ENCODE measurements at places on chromosomes 3 and 15.

DNA sequence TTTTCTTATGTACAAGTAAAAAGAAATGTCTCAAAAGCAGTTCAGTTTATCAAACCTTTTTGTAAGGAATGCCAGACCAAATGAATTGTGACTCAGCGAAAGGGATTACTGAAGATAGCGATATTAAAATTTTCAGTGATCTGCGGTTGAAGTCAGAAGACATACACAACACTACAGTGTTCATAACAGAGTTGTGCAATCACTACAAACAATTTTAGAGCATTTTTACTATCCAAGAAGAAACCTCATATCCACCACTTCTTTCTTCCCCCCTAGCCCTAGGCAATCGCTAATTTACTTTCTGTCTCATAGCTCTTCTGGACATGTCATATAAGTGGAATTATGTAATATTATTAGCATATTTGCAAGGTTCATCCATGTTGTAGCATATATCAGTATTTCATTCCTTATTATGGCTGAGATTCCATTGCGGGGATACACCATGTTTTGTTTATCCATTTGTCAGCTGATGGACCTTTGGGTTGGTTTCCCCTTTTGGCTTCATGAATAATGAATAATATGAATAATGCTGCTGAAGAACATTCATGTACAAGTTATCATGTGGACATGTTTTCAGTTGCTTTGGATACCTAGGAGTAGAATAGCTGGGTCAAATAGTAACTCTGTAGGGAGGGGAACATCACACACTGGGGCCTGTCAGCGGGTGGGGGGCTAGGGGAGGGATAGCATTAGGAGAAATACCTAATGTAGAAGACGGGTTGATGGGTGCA is 23.6 kb upstream of the ALPK3 start:
- DNase-seq = no peak

DNA sequence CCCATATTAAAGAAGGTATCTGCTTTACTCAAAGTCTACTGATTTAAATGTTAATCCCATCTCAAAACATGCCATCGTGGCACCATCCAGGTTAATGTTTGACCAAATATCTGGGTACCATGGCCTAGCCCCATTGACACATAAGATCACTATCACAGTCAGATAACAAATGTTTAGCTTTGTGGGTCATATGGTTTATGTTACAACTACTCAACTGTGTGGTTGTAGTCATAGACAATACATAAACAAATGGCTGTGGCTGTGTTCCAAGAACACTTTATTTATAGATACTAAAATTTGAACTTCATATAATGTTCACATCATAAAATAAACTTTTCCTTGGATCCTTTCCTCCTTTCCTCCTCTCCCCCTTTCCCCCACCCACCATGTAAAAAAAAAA is 9.8 kb upstream of the SNRPN start:
- no peak for DNase-seq

GRCh38 chr3:56795097-56795828 is 6.5 kb downstream of the ARHGEF3 start:
- DNase-seq = no peak

DNA sequence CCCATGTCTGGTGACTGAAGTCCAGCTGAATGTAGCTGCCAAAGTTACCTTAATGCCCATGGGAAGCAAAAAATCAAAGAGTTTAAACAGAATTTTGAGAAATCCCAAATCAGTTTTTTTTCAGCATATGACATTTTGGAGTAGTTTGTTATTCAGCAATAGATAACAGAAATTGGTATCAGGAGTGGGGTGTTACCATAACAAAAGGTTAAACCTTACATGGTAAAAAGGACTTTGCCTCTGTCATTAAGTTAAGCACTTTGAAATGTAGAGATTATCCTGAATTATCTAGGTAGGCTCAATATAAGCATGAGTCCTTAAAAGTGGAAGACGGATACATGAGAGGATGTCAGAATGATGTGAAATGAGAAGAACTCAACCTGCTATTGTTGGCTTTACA is 32.1 kb downstream of the DTWD1 start:
- no peak for DNase-seq
